Common myeloid progenitor, CD34-positive (primary cell): ENCODE measurements at places on chromosomes 1 and 21.

DNA sequence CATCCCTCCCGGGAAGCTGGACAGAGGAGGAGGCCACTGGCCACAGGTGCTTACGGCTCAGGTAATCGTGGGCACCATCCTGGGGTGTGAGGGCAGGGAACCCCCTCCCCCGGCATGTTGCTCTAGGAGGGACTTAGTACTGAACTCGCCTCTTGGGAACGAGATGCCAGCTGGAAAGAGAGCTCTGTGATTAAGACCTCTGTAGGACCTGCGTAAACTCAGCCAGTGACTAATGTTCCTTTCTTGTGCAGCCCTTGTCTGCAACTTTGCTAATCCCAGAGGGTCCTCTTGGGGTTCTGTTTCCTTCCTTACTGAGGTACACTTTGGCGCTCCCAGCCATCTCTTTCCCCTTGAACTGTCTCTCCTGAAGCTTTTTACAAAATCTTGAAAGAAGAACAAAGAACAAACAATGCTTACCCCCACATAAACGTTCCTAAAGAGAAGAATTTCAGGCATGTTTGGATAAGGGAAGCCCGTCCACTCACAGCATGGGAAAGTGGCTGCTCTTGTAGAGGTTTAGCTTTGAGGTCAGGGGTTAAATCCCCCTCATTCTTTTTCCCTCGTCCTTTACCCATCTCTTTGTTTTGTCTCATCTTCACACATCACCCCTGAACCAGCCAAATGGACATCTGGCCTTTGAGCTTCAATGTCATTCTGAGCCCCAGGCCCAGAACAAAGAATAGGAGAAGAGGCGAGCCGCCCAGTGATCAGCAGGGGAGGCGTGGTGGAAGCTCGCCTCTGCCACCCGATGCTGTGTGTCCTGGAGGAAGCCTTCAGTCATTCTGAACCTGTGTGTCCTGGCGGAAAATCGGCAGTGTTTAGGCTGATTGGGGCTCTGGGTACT is 37.4 kb downstream of the CITED4 start:
- DNase-seq = no peak

- peak; percentile 23 for DNase-seq
Measured at GRCh38 chr1:213984387-213985208, 3.2 kb upstream of the PROX1 start.

DNA sequence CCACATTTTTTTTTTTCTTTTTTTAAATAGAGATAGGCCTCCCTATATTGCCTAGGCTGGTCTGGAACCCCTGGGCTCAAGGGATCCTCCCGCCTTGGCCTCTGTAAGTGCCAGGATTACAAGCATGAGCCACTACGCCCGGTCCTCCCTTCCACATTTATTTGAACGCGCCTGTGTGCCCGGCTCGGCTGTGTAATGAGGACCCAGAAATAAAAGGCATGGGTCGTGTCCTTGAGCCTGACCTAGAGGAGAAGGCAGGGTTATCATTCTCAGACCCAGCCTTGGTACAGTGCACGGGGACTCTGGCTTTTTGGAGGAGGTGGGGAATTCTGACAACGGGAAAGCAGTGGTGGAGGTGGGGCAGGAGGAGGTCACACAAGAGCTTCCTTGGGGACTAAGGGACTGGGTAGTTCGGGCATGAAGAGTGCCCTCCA is 841 bp downstream of the CENPF start:
- peak; percentile 15 for DNase-seq

DNA sequence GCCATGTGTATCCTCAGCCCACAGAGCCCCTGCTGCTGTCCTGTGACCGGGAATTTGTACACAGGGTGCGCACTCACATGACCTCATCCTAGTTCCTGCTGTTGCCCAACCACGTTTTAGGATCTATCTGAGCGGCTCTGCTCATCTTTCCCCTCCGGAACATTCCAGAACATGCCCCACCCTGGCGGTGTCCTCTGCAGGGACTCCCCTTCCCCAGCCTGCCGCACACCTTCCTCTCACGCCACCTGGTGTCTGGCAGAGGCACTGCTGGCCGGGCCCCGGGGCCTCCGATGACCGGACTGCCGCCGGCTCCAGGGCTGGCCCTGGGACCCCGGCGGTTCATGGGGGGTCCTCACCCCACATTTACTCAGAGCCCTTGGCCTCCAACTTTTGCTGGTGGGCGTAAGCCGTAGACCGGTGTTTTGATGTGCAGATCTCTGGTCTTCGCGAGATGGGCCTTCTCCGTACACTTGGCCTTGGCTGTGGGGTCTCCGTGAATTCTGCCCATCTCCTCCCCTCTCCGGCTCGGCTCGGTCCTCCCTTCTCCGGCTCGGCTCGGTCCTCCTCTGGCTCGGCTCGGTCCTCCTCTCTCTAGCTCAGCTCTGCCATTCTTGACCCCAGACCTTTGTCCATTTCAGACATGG is 29.5 kb downstream of the ARHGEF16 start:
- peak; percentile 48 for DNase-seq

DNA sequence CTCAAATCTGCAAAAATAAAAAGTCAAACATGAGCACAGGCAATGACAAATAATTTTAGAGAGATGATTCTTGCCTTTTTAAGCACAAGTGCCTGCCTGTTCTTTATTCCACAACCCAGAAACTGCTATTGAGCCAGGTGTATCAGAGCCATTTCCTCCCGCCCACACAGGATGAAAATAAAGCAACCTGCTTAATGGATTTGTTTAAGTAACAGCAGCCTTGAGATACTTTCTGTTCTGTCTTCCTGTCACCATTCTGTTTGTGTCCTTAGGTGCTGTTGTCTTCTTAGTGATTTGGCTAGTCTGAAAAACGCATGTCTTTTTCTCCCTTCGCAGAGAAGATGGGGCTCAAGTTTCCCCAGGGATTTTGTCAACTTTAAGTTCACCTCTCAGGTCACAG is 11.4 kb downstream of the RPE65 start:
- DNase-seq = no peak

DNA sequence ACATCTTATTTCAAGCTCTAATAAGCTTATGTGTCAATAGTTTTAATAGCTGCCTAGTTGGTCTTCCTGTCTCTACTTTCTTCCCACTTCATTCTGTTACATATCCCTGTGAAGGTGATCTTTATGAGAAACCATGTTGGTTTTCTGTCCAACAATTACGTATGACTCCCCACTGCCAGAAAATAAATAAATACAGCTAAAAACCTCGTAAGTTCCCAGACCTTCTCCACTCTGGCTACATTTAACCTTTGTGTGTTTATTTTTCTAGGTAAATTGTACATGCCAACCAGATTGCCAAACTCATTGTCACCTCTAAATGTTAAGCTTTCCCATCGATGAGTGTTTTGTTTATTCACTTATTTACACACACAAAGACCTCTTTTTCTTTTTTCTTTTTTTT is 147.2 kb downstream of the CRB1 start:
- no peak for DNase-seq

DNA sequence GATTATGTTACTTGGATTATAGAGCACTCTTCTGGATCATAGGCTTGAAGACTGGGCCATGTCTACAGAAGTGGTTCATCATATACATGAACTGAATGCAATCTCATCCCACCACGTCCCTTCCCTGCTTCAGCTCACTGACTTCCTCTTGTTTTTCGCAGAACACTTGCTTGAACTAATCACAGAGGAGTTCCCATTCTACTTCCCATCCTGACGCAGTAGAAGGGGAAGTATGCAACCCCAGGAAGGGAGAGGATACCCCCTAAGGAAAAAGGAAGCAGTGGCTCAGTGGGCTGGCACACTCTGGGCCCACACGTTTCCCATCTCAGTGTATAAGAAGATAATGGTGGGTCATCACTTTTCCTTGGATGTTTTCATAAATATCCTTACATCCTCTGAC is 36.2 kb downstream of the CASQ2 start:
- no peak for DNase-seq

DNA sequence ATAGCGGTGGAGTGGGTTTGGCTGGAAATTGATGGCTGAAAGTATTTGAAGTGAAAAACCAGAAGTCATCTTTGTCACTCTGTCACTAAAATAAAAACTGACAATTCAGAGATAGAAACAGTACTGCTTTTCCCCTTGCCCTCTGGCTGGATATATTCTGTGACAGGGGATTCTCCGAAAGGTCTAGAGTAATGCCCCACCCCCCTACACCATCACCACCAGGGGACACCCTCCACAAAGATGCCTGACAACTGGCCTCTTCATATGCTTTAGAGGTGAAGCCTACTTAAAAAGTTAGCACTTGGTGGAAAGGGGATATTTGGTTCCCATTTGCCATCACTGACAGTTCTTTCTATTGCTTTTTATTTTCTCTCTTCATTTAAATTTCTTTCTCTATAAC is 73.5 kb downstream of the SGIP1 start:
- DNase-seq = peak; percentile 20

DNA sequence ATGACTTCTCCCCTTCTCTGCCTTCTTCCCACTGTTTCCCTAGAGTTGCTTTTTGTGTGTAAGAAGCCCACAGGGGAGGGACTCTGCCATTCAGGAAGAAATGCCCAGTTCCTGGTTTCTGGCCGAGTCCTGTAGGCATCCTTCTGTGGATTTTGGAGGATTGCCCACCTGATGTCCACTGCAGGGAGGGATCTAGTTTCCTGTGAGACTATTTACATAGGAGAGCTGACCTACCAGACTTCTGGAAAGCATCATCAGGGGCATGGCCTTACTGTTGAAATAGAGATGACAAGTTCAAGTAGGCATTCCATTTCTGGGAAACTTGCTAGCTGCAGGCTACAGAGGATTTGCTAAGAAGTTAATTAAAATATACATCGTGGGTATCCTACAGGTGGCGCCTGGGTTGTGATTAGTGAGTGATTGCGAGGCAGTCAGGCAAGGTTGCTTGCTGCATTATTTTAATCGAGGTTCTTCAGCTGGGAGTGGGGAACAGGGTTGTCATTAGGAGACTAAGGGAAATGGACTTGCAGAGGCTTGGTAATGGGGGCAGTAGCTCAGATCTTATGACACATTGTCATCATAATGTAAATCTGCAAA is 148.7 kb downstream of the HHAT start:
- no peak for DNase-seq

GRCh38 chr1:16387201-16388188 is 20.5 kb downstream of the SZRD1 start:
- DNase-seq = peak; percentile 50

DNA sequence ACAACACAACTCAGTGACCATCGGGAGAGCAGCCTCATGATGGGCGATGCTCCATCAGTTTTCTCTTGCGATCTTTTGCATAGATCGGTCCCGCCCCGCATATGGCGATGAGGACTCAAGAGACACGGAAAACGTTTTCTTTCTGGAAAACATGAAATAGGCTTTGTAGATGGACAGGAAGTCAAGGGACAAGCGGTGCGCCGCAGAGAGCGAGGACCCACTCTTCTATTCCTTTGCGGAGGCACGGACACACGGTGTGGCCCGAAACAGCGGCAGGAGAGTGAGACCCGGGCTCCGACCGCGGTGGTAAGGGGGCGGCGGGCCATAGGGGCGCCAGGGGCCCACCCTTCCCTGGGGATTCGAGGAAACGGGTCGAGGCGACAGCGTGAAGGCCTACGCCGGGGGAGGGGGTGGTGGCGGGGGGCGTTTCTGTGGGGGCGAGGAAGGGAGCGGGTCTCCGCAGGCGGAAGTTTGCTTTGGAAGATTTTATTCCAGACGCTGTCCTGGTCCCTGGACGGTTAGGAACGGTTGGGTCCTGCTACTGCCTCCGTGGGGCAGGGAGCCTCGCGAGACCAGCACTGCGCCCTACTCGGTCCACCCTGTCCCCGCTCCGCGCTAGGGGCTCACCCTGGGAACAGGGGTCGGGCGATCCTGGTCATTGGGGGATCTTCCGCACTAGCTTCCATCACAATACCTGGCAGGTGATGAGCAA is 796 bp upstream of the TDRKH start:
- peak; percentile 15 for DNase-seq

GRCh38 chr1:226001963-226002666 is 3.0 kb upstream of the SDE2 start:
- peak; percentile 90 for DNase-seq

DNA sequence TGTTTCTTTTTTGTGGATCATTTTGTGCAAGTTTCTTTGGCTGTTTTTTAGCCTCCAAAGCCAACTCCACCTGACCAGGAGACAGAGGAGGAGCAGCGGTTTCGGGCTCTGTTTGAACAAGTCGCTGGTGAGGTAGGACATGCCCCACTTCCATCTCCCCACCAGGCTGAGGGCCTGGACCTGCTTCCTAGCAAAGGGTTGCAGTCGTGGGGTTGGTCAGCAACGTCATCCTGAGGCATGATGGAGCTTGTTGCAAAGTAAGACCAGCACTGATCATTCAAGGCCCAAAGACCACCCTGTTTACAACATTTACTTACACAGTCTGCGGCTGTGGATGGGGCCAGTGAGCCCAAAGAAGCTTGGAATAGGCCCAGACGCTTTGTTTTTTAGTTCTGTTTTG is 40.3 kb downstream of the CAPN9 start:
- no peak for DNase-seq

DNA sequence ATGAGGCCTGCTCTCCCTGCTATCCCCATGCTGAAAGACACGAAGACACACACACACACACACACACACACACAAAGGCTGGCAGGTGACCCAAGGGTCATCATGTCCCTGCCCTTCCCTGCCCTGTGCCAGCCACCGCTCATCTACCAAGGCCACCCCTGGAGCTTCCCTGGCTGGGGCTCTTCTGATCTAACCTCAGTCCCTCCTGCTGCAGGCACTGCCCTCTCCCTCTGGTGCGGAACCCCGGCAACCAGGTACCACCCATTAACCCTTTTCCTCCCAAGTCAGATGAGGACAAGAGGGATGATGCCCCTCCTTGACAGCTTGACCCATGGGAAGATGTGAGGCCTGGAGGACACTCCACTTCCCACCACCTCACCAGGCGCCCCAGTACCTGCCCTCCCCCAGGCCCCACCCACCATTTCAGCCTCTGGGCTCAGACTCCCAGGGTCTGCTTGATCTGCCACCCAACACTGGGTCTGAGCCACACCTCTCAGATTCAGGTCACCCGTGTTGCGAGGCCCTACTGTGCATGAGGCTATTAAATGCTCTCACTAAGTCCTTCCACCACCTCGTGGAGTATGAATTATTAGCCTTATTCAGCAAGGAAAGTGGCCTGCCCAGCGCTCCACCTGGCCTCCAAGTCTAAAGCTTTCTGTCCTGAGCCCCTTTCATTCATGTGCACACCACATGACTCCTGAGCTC is 2.5 kb downstream of the SDC3 start:
- DNase-seq = no peak

DNA sequence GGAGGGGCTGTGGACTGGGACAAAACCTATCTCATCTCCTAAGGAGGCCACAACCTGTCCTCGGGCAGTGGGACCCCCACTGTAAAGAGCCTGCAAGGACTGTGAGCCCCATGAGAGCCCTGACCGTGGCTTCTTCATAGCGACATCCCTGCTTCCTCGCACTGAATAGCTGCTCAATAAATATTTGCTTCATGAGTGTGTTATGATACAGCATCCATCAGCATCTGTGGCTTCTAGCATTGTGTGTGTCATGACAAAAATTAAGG is 40.5 kb upstream of the CSF3R start:
- DNase-seq = no peak

GRCh38 chr21:30726726-30727125 is 8.1 kb upstream of the KRTAP21-3 start:
- no peak for DNase-seq

- DNase-seq = no peak
Measured at GRCh38 chr21:37763298-37763697, 153.0 kb downstream of the KCNJ6 start.
